CD4-positive, alpha-beta T cell treated with Interleukin-1 beta for 1 hour (primary cell): ENCODE measurements at places on chromosomes 2 and 18.

DNA sequence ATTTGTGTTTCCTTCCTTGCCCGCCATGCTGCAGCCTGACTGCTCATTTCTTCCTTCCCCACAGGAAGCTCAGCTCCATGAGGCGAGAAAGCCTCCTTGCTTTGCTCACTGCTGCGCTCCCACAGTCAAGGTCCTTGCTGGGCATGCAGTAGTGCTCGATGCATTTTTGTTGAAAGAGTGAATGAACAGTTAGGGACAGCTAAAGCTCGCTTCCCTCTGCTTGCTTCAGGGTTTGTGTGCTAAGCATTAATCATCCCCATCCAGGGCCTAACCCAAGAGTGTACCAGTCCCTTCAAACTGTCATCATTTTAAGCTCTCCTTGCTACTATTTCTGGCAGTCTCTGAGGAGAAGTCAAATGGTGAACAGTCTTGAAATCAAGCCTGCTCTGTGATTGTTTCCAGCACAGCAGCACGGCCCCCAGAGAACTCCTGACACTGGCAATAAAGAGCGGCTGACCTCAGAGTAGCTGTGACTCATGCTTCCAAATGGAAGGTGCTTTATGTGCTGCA is 171.7 kb upstream of the SOX11 start:
- DNase-seq, result no peak

GRCh38 chr2:102737431-102737830 is 24.4 kb upstream of the TMEM182 start:
- no peak for DNase-seq

DNA sequence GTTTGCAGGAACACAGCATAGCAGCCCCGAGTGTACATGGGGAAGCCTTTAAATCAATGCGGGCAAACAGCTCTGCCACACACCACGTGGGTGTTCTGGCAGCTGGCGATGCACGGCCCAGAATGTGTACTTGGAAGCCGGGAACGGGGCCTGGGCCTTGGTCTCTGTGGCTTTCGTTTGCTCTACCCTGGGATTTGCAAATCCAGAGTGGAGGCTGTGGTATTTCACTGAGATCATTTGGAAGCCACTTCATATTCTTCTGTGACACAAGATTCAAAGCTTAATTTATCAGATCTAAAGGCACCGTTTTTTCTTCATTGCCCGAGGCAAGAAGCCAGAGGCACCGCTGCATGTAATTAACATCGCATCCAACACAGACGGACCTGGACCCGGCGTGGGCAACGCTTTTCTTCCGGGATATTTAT is 246.3 kb upstream of the MYT1L start:
- no peak for DNase-seq

DNA sequence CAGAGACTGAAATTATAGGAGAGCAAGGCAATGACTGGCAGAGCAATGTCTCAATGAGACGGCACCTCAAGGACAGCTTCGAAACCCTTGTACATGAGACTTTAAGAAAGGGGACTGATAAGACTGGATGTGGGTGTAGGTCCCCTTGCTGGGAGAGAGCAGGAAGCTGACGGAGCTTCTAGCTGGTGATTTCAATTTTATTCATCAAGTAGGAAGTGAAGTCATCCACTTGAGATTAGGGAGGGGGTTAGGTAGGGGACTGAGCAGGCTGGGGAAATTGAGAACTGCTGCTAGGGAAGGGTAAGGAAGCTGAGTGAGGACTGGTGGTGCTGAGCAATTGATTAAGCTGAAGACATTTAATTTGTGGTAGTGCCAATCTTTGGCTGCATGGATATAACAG is 99.5 kb upstream of the ITGB6 start:
- no peak for DNase-seq

DNA sequence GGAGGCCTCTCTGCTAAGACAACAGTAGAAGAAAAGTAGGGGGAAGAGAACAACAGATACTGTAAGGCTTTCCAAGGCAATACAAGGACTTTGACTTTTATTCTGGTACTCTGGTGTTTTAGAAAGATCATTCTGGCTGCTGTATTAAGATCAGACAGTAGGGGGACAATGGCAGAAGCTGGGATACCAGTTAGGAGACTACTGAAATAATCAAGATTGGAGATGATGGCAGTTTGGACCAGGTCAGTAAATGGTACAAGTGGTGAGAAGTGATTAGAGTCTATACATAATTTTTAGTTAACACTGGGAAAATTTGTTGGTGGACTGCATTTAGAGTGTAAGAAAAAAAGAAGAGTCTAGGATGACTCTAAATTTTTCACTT is 139.7 kb downstream of the ROCK1 start:
- DNase-seq, result no peak

DNA sequence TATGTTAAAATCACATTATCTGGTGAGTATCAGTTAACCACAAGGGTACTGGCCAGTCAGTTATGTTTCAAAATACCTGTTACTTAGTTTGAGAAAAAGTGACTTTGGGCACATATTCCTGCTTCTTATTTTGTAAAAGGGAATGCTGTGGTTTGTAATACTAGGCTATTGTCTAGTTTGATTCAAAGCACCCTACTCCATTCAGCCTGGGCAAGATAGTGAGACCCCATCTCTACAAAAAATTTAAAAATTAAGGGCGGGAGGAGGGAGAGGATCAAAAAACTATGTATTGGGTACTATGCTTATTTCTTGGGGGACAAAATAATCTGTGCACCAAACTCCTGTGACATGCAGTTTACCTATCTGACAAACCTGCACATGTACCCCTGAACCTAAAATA is 18.9 kb downstream of the MBD5 start:
- no peak for DNase-seq

DNA sequence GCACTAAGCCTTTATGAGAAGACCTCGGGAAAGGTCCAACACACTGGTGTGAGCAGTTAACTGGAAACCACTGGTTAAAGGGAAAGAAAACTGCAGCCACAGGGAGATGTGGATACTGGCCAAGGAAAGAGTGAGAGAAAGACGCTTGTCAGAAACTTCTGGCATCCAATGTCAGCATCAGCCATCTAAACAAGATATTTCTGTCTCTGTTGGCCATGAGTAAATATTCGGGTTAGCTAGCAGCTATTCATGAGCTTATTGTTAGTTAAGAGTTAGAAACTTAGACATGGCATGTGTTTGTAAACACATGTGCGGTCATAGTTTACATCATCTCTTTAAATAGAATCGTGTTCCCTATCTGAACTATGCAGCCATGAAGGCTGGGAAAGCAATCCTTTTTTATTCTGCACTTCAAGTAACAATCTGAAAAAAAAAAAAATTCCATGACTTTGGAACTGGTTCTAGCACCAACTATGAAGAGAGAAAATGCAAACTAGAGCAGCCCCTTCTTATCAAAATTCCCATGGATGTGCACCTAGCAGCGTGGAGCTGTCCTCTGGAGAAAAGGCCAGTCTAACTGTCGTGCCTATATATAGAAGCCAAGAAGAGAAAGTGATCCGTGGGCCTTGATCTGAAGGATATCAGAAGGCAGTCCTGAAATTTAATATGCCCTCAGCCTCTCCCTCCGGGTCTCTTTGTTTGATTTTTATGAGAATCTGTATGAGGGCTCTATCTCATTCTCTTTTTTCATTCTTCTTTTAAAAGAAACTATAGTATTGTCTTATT is 84.0 kb upstream of the RFX8 start:
- no peak for DNase-seq

- DNase-seq, result no peak
Measured at GRCh38 chr2:112869258-112869842, 32.8 kb upstream of the IL1B start.

- DNase-seq, result no peak
Measured at GRCh38 chr2:60400462-60401246, 152.8 kb downstream of the BCL11A start.

DNA sequence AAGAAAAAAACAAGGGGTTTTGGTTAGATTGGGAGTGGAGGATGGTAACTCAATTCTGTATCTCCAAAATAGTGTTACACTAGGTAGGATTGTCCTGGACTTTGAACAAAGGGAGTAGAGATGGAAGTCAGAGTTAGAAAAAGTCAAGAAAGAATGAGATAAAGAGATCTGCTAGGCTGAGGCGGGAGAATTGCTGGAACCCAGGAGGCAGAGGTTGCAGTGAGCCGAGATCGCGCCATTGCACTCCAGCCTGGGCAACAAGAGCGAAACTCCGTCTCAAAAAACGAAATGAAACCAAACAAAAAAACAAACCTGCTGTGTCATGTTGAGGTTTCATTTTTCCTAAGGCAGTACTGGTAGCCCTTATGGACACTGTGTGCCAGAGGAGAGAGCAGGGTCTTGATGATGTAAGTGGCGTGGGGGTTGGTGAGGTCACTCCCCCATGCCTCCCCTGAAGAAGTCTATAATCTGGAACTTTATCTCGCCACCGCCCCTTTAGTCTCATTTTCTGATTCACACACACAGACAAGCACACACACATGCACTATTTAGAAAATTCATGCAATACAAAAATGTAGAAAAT is 10.5 kb downstream of the DRC1 start:
- DNase-seq, result no peak

DNA sequence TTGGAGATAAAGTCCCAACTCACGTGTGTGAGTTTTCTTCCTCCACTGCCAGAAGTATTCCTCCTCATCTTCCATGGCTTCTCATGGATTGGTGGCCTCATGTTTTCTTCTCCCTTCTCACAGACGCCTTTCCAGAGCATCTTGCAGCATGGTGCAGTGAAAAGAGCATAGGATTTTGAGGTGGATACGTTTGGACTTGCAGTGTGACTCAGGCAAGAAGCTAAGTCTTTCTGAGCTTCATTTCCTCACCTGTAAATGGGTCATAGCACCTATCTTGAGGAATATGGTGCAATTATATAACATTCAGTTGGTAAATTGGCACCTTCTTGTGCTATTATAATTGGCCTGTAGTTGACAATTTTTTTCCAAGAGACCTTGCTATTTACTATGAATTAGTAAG is 247.6 kb downstream of the RDH14 start:
- DNase-seq, result no peak

GRCh38 chr2:810397-810796 is 133.2 kb upstream of the TMEM18 start:
- DNase-seq, result no peak

DNA sequence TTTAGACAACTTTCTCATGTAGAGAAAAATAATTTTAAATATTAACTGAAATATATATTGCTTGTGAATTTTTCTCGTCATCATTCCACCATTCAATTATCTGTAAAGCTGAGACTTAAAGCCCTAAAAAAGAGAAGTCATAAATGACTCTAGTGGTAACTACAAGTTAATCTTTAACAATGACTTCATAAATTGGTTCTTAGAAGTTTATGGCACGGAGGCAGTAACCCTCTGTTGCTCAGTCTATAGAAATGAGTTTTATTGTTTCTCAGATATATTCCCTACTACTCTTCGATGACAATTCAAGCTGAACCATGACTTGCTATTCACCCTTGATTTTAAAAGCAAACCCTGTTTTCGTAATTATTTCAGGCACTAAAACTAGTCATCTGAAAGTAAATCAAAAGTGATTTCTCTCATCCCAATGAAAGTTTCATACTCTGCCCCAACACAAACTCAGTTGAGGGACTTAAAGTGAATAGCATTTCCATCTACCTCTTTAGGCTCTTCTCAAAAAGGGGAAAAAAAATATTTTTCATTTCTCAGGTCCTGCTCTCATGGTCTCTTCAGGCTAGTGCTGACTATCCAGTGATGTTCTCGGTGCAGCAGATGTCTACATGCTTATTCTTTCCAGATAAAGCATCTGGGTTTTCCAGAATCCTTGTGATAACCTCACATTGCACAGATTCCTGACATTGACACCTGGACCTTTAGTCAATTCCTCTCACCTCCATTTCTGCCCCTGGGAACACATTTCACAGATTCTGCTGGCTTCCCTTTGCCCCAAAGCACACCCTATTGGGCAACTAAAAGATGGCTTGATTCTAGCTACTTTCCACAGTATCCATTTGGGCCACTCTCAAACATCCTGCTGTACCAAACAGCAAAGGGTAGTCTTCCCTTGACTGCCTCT is 207.8 kb upstream of the LRATD1 start:
- no peak for DNase-seq

DNA sequence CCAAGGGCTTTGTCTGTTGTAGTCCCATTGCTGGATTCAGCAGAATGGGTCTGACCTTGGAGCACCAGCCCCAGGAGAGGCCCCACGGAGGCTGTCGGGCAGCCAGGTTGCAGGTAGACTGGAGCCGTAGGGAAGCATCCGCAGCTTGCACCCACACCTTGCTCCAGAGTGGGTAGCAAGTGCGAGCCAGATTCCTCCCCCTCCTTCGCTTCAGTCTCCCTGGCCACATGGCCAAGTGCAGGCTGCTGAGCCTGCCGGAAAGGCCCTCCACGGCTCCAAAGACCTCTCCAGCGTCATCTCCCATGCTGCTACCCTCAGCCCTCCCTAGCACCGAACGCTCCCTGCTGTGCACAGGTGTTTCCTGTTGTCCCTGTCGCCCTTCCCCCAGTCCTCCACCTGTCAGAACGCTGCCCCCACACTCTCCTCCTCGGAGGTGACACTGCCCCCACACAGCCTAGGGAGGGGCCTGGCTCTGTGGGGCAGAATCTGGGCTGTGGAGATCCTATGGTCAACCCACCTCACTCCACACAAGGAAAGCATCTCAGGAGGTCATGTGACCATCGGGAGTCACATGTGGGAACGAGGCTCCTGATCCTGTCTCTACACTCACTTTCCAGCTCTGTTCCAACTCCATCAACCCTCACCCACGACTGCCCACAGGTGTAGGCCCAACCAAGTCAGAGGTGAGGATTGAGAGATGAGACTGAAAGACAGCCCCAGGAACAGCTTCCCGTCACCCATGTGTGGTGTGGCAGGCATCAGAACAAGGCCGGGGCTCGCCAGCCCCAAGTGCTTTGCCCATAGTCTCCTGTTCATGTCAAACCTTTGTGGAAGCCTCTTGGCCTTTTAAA is 8.3 kb downstream of the KCNF1 start:
- DNase-seq, result no peak

GRCh38 chr2:182422864-182423263 is 4.0 kb downstream of the PDE1A start:
- DNase-seq, result no peak

- no peak for DNase-seq
Measured at GRCh38 chr2:215479536-215480240, 43.8 kb upstream of the FN1 start.

- DNase-seq, result no peak
Measured at GRCh38 chr18:50560681-50561629, 1.1 kb downstream of the MAPK4 start.

GRCh38 chr2:118123561-118124232 is 35.4 kb downstream of the INSIG2 start:
- DNase-seq, result no peak

GRCh38 chr2:144942516-144943256 is 422.8 kb upstream of the ZEB2 start:
- no peak for DNase-seq

GRCh38 chr2:160200921-160201320 is 849 bp upstream of the ITGB6 start:
- DNase-seq, result no peak
